ENCODE measurements at places on chromosomes 2 and 18. TPM values are rescaled to one million over a fixed set of nuclear protein-coding genes. Genes with fewer than 3 reads are reported as not detected.

The DHRS9 gene
- not detected for total RNA-seq

The TXNDC2 gene
- 0.13 TPM for total RNA-seq

The CD8B gene
- not detected for total RNA-seq

The GKN2 gene
- total RNA-seq: not detected

The RAB27B gene
- 3.0 TPM for total RNA-seq

The CRYGC gene
- total RNA-seq: not detected

The TTR gene
- not detected for total RNA-seq

The FNDC4 gene
- 35.9 TPM for total RNA-seq

The ICA1L gene
- 3.7 TPM for total RNA-seq

The ITPRIPL1 gene
- 5.5 TPM for total RNA-seq

The IGFBP5 gene
- 141 TPM for total RNA-seq

The SH3RF3 gene
- total RNA-seq: 9.1 TPM

The MROH2A gene
- total RNA-seq: not detected

The GCC2 gene
- total RNA-seq: 4.2 TPM

The SKOR2 gene
- not detected for total RNA-seq

The LAPTM4A gene
- 101 TPM for total RNA-seq

The ANKRD62 gene
- total RNA-seq: not detected

The RIT2 gene
- not detected for total RNA-seq

The ANKRD36B gene
- total RNA-seq: 9.3 TPM

The SH2D6 gene
- not detected for total RNA-seq

The CABYR gene
- total RNA-seq: 4.6 TPM

The ARL4C gene
- total RNA-seq: 185 TPM

The HOXD10 gene
- total RNA-seq: 25.0 TPM

The DSG1 gene
- total RNA-seq: not detected

The ASPRV1 gene
- total RNA-seq: not detected

The EPAS1 gene
- total RNA-seq: 5.7 TPM

The GNLY gene
- total RNA-seq: not detected

The TEX261 gene
- total RNA-seq: 32.3 TPM

The SERPINB10 gene
- not detected for total RNA-seq

The TWIST2 gene
- total RNA-seq: 6.3 TPM

The RHBDD1 gene
- total RNA-seq: 12.0 TPM

The FOXI3 gene
- not detected for total RNA-seq

The MAP3K19 gene
- total RNA-seq: not detected

The LDLRAD4 gene
- 2.4 TPM for total RNA-seq

The INHBB gene
- under 0.01 TPM for total RNA-seq

The HOXD3 gene
- total RNA-seq: 2.6 TPM

The TMEM163 gene
- total RNA-seq: 1.0 TPM

The THAP4 gene
- 65.4 TPM for total RNA-seq

The EGR4 gene
- total RNA-seq: not detected
